ENCODE measurements at places on chromosomes 5 and 9. TPM values are rescaled to one million over a fixed set of nuclear protein-coding genes. Genes with fewer than 3 reads are reported as not detected.

DNA sequence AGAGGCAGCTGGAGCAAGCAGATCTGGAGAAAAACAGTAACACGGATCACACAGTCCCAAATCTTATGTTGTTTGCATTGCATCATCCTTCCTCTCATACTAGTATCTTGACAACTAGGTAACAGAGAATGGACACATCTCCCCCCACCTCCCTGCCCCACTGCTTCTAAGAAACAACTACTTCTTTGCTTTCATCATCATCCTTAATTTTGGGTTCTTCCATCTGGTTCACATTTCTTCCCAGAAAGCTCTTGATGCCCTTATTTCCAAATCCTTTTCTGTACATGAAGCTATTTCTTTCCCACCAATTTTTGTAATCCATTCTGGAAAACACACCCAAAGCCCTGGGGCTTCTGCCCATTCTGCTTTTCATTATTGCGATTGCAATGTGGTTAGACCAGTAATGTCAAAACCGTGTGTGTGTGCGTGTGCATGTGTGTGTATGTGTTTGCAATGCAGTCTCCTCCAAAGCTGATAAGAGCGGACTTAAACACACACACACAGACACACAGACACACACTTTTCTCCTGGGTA, 254.7 kb upstream of the SLC30A5 start:
- no peak overlapping the region for H3K27ac ChIP-seq
- H3K4me3 ChIP-seq, result no peak overlapping the region
- H3K36me3 ChIP-seq, result no peaks in the 10 kb centered on the region
- no peak for DNase-seq
- H3K4me1 ChIP-seq, result no peaks in the 10 kb centered on the region

GRCh38 chr5:178180141-178180863, 6.9 kb downstream of the GMCL2 start:
- no peaks in the 10 kb centered on the region for H3K36me3 ChIP-seq
- H3K4me3 ChIP-seq, result no peak overlapping the region
- no peak for DNase-seq
- H3K27me3 ChIP-seq, result no peaks in the 10 kb centered on the region
- H3K27ac ChIP-seq, result no peak overlapping the region

DNA sequence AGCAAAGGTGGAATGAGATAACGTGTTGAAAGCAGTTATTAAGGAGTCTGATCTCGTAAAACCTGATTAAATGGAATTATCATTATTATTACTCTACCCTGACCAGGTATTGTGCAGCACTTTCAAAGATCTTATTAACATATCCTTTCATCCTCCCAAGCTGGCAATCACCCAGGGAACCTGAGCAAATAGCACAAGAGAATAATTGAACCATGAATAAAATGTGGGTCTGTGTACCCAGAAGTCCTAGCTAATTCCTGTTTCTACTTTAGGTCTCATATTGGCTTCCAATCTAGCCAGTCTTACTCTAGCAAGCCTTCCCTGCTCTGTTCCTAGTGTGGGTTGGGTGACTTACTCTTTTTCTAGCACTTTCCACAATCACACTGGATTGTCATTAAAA, 162.2 kb upstream of the STK32A start:
- H3K36me3 ChIP-seq, result no peaks in the 10 kb centered on the region
- H3K4me3 ChIP-seq, result no peak overlapping the region
- H3K4me1 ChIP-seq, result no peaks in the 10 kb centered on the region
- H3K27ac ChIP-seq, result no peak overlapping the region
- no peaks in the 10 kb centered on the region for H3K27me3 ChIP-seq
- DNase-seq, result no peak

- H3K36me3 ChIP-seq, result no peaks in the 10 kb centered on the region
- no peaks in the 10 kb centered on the region for H3K27me3 ChIP-seq
- H3K27ac ChIP-seq, result no peak overlapping the region
- DNase-seq, result no peak
Observed at GRCh38 chr5:683551-684481, 9.3 kb downstream of the TPPP start.

DNA sequence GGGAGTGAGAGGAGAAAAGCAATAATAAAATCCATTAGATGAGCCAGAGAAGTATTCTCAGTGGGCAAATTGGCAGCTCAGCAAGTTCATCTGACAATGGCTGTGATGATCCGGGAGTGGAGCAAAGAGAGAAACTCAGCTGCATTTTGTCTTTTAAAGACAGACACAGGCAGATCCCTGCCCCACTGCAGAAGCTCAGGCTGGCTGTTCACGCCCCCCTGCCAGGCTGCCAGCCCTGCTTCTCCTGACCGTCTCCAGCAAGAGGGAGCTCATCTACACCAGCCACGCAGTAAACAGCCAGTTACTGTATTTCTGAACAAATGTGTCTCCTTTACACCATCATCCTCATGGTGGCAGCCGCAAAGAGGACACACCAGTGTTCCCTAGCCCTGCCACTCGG, 114.3 kb upstream of the SARDH start:
- H3K27ac ChIP-seq, result no peak overlapping the region
- peaks cover 10% of the 10 kb centered on the region for H3K4me1 ChIP-seq
- H3K36me3 ChIP-seq, result no peaks in the 10 kb centered on the region
- no peaks in the 10 kb centered on the region for H3K27me3 ChIP-seq
- no peak for DNase-seq
- no peak overlapping the region for H3K4me3 ChIP-seq

- no peak overlapping the region for H3K27ac ChIP-seq
- H3K4me1 ChIP-seq, result no peaks in the 10 kb centered on the region
- DNase-seq, result no peak
- H3K4me3 ChIP-seq, result no peak overlapping the region
- no peaks in the 10 kb centered on the region for H3K27me3 ChIP-seq
Observed at GRCh38 chr5:54915466-54916027, 69.8 kb downstream of the ESM1 start.

Gene RLN1
- not detected for total RNA-seq

DNA sequence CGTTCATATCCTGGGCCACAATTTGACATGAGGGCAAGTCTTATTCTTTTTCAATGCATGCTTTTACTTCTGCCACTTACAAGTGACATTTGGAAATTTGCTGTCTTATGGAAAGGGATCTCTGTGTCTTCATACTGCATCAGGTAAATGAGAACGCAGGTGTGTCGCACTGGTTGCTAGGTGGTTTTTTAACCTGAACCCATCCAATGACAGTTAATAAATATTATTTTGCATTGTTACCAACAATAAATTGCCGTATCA, 1.1 kb downstream of the ADAMTS16 start:
- H3K4me1 ChIP-seq, result peaks cover 24% of the 10 kb centered on the region
- no peak overlapping the region for H3K27ac ChIP-seq
- H3K4me3 ChIP-seq, result no peak overlapping the region
- H3K27me3 ChIP-seq, result no peaks in the 10 kb centered on the region

- no peak overlapping the region for H3K27ac ChIP-seq
- H3K4me3 ChIP-seq, result no peak overlapping the region
- no peak for DNase-seq
- peaks cover 5% of the 10 kb centered on the region for H3K4me1 ChIP-seq
Observed at GRCh38 chr9:97487861-97488260, 13.6 kb upstream of the TMOD1 start.

Gene TTC16
- 0.52 TPM for total RNA-seq

DNA sequence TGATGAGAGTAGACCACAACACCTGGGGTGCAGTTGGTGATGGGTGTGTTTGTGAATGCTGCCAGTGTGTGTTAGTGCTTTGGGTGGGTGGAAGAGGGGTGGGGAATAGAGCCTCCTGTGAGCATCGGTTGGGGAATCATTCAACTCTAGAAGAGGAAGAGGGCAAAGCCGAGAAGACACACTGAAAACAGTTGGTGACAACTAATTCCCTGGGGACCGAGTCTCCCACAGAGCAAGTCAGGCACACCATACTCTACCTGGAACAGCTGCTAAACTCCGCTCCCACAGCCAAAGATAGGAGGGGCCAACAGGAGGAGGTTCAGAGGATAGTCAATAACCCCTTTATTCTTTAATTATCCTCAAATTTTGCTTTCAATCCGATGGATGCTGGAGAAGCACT, 1.6 kb upstream of the ARHGEF39 start:
- no peak for DNase-seq
- no peaks in the 10 kb centered on the region for H3K36me3 ChIP-seq

Gene FGF18
- not detected for total RNA-seq

DNA sequence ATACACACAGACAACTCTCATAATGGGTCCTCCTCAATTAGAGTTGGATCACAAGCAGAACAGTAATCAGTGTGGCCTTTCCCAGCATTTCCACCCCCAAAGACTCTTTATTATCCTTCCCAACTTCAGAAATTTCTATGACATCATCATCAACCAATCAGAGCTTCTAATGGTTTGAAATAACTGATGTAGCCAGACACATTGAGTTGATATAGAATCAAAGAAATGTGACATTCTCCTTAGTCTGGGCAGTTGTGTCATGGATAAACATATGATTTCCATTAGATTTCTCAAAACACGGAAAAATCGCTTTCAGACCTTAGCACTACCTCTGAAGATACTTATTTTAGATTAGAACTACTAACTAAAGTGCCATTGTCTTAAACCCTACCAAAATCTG, 75.7 kb upstream of the NFIB start:
- no peaks in the 10 kb centered on the region for H3K4me1 ChIP-seq
- DNase-seq, result no peak
- no peak overlapping the region for H3K27ac ChIP-seq
- H3K27me3 ChIP-seq, result no peaks in the 10 kb centered on the region
- no peaks in the 10 kb centered on the region for H3K36me3 ChIP-seq
- H3K4me3 ChIP-seq, result no peak overlapping the region

GRCh38 chr5:8239198-8239597, 370.2 kb downstream of the MTRR start:
- no peak overlapping the region for H3K4me3 ChIP-seq
- DNase-seq, result no peak
- H3K27me3 ChIP-seq, result no peaks in the 10 kb centered on the region
- no peak overlapping the region for H3K27ac ChIP-seq

Gene FAM78A
- 0.78 TPM for total RNA-seq

GRCh38 chr5:82975812-82976211, 101.4 kb downstream of the TMEM167A start:
- DNase-seq, result no peak
- no peaks in the 10 kb centered on the region for H3K27me3 ChIP-seq
- no peak overlapping the region for H3K4me3 ChIP-seq
- no peaks in the 10 kb centered on the region for H3K36me3 ChIP-seq
- no peaks in the 10 kb centered on the region for H3K4me1 ChIP-seq
- H3K27ac ChIP-seq, result no peak overlapping the region

Gene FOXD4L5
- not detected for total RNA-seq

DNA sequence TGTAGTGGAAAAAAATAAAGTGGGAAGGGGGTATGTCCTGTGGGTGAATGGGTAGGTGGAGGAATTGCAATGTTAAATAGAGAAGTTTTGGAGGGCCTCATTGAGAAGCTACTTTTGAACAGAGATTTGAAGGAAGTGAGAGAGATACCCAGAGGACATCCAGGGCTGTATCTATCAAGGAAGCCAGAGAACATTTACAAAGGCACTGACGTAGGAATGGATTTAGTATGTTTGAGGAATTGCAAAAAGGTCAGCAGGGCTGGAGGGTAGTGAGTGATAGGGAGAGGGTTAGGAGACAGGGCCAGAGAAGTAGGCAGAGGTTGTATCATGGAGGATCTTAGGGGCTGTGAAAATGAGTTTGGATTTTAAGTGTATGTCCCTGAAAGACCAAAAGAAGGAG, 13.9 kb downstream of the PTTG1 start:
- H3K4me1 ChIP-seq, result peaks cover 10% of the 10 kb centered on the region
- H3K4me3 ChIP-seq, result no peak overlapping the region
- no peaks in the 10 kb centered on the region for H3K27me3 ChIP-seq
- H3K36me3 ChIP-seq, result no peaks in the 10 kb centered on the region
- H3K27ac ChIP-seq, result no peak overlapping the region

Gene ARID3C
- total RNA-seq, result not detected

Gene SPATA31A3
- total RNA-seq, result not detected

DNA sequence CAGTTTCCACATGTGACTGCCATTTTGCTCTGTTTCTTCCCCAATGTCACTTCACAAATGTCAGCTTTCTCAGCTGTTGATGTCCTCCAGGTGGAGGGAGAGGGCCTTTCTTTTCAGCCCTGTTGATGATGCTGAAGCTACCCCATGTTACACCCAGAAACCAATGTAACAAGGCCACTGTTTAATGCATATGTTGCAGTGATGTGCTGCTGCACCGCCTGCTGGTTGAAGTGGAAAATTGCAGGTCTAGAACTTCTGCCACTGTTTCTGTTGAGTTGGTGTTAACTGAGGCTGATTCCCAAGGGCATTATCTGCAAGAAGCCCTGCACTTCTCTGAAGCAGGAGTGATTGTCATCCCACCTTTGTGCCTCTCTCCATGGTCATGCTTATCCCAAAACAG, 428.4 kb downstream of the KDM4C start:
- no peak overlapping the region for H3K27ac ChIP-seq
- H3K27me3 ChIP-seq, result no peaks in the 10 kb centered on the region
- no peaks in the 10 kb centered on the region for H3K36me3 ChIP-seq
- H3K4me3 ChIP-seq, result no peak overlapping the region
- H3K4me1 ChIP-seq, result no peaks in the 10 kb centered on the region

DNA sequence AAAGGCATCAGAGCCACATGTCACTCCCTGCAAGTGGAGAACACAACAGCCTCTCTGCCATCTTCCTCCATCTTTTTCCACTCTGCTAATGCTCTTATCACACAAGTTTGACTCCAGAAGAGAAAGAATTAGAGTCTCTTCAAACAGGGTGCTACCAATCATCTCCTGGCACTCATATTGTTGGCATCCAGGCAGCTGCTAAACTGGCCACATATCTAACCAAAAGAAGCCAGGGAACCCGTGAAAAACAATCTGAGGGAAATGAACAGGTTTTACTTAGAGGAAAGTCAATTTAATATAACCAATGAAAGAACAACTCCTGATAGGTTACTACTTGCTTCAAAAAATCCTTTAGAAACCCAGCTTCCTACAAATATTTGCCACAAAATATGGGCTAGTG, 117.2 kb downstream of the SLC25A46 start:
- no peak for DNase-seq
- H3K4me1 ChIP-seq, result no peaks in the 10 kb centered on the region
- H3K4me3 ChIP-seq, result no peak overlapping the region
- H3K36me3 ChIP-seq, result no peaks in the 10 kb centered on the region
- H3K27me3 ChIP-seq, result no peaks in the 10 kb centered on the region

GRCh38 chr9:129759319-129759718, 6.5 kb upstream of the PTGES start:
- no peak for DNase-seq
- H3K4me3 ChIP-seq, result no peak overlapping the region
- H3K27ac ChIP-seq, result no peak overlapping the region

DNA sequence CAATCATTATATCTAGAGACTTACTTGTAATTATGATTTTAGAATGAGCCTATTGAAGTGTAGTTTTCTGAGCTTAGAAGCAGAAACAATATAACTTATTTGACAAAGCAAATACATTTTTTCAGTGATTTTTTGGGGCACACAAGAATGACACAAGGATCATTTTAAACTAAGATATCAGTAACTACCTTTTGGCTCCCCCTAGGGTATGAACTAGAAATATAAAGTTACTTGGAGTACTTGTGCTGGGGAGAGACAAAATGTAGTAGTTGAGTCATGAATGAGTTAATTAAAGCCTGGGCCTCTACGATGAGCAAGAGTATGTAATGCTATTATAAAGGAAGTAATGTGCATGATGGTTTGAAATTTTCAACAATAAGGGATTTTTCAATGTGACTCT, 1244.1 kb upstream of the ACO1 start:
- H3K4me1 ChIP-seq, result peaks cover 12% of the 10 kb centered on the region
- H3K27me3 ChIP-seq, result no peaks in the 10 kb centered on the region
- no peak overlapping the region for H3K27ac ChIP-seq
- no peak for DNase-seq
- H3K36me3 ChIP-seq, result no peaks in the 10 kb centered on the region
